Sigmoid colon (tissue), 7 donors: ENCODE measurements at places on chromosomes 5 and 9. TPM values are rescaled to one million over a fixed set of nuclear protein-coding genes. Genes with fewer than 3 reads are reported as not detected.

Gene RAB3C
- total RNA-seq: 6.7 TPM

Gene EPB41L4B
- 1.9 TPM for total RNA-seq

Gene DMRT3
- total RNA-seq: not detected

Gene N4BP3
- total RNA-seq: 1.8 TPM

Gene PTTG1
- total RNA-seq: 3.6 TPM

Gene AQP7
- total RNA-seq: not detected

Gene ECM2
- 19.7 TPM for total RNA-seq

Gene TCF7
- total RNA-seq: 0.55 TPM

Gene SLC24A2
- total RNA-seq: 0.81 TPM

Gene PCDHGB7
- 19.4 TPM for total RNA-seq

Gene LIX1
- total RNA-seq: 2.4 TPM

- DNase-seq: no peak
Measured at GRCh38 chr5:154076240-154076922, 37.6 kb downstream of the MFAP3 start.

- DNase-seq: no peak
Measured at GRCh38 chr5:32357658-32358057, 44.9 kb upstream of the MTMR12 start.

- DNase-seq: no peak
Measured at GRCh38 chr5:158060212-158060611, 201.3 kb upstream of the CLINT1 start.

GRCh38 chr9:32339424-32339823 is 45.0 kb upstream of the ACO1 start:
- no peak for DNase-seq

GRCh38 chr5:178193251-178193809 is 6.2 kb upstream of the GMCL2 start:
- DNase-seq: no peak

- DNase-seq: peak; percentile 64
Measured at GRCh38 chr5:148697180-148697808, 43.0 kb upstream of the HTR4 start.

GRCh38 chr5:82850393-82850792 is 226.8 kb downstream of the TMEM167A start:
- no peak for DNase-seq

GRCh38 chr9:131366761-131367401 is 27.0 kb upstream of the PRRC2B start:
- no peak for DNase-seq

GRCh38 chr5:133088064-133088463 is 36.3 kb downstream of the HSPA4 start:
- no peak for DNase-seq

GRCh38 chr9:27566118-27566517 is 7.2 kb downstream of the C9orf72 start:
- no peak for DNase-seq

DNA sequence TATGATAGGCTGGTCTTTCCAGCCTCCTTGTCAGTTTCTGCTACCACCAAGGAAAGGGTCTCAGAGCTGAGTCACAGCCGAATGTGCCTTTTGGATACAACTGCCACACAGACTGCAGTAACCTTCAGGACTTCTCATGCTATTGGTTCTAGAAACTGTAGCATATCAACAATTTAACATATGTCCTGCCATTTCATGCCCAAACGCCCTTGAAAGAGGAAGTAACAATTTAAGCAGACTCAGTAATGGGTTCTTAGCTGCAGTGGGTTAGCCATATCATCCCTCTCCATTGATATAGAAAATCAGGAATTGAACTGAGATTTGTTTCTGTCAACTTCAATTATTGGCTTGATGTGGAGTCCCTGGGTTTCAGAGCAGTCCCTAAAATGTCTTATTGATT is 4.1 kb upstream of the CLK4 start:
- DNase-seq: no peak

- no peak for DNase-seq
Measured at GRCh38 chr9:93326056-93326455, 125.4 kb upstream of the FAM120A start.

- no peak for DNase-seq
Measured at GRCh38 chr5:8845296-8845695, 700.6 kb downstream of the SEMA5A start.

GRCh38 chr5:16067415-16067814 is 112.2 kb downstream of the MARCHF11 start:
- no peak for DNase-seq

DNA sequence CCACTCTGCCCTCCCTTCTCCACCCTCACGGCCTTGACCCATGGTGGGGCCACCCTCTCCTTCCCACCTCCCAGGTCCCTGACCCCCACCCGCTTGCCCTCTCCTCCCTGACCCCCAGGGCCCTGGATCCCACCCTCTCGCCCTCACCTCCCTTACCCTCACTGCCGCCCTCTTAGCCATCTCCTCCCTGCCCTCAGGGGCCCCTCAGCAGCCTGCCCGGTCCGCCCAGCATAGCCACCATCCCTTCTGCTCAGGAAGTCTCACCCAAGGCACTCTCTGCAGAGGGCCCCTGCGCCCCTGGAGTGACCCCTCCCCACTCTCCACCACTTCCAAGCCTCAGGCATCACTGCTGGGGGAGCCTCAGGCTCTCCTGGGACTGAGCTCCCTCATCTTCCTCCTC is 66.3 kb downstream of the MRPL36 start:
- DNase-seq: no peak

GRCh38 chr9:97617939-97618416 is 15.2 kb downstream of the TSTD2 start:
- DNase-seq: no peak

GRCh38 chr9:99601571-99602111 is 220.0 kb upstream of the NR4A3 start:
- no peak for DNase-seq

DNA sequence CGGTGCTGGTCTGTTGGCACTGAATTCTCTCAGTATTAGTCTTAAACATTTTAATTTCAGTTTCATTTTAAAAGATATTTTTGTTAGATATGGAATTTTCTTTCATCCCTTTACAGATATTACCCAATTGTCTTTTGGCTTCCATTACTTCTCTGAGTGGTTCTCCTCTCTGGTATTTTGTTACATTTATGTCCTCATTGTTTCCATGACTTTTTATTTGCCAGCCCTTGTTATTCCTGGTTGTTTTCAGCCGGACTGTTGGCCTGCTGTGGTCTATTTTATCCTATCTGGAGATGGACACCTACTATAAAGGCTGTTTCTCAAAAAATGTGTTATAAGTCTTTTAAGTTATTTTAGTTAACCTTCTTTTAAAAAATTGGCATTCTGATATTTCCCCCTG is 117.2 kb downstream of the ARHGEF28 start:
- no peak for DNase-seq

DNA sequence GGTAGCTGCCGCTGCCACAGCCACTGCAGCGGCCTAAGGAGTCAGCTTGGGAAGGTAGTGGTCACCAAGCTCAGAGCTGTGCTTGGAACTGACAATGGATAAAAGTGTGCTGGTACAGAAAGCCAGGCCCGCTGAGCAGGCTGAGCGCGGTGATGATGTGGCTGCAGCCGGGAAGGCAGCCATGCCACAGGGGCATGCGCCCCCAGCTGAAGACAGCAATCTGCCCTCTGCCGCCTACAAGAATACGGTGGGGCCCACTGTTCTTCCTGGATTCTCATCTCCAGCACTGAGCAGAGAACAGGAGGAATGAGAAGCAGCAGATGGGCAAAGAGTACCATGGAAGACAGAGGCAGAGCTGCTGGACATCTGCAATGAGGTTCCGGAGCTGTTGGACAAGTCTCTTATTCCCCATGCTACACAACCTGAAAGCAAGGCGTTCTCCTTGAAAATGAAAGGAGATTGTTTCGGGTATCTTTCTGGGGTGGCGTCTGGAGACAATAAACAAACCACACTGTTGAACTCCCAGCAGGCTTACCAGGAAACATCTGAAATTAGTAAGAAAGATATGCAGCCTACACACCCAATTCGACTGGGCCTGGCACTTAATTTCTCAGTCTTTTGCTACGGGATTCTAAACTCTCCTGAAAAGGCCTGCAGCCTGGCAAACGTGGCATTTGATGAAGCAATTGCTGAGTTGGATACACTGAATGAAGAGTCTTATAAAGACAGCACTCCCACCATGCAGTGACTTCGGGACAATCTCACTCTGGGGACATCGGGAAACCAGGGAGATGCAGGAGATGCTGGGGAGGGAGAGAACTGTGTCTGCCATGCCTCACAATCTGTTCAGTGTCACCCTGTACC is 22.8 kb upstream of the ANKRD18A start:
- no peak for DNase-seq

GRCh38 chr9:34519321-34520020 is 3.3 kb downstream of the ENHO start:
- DNase-seq: peak; percentile 33

GRCh38 chr5:173293817-173294672 is 34.2 kb downstream of the STC2 start:
- DNase-seq: peak; percentile 81

- no peak for DNase-seq
Measured at GRCh38 chr9:129803676-129804060, 684 bp downstream of the TOR1B start.

DNA sequence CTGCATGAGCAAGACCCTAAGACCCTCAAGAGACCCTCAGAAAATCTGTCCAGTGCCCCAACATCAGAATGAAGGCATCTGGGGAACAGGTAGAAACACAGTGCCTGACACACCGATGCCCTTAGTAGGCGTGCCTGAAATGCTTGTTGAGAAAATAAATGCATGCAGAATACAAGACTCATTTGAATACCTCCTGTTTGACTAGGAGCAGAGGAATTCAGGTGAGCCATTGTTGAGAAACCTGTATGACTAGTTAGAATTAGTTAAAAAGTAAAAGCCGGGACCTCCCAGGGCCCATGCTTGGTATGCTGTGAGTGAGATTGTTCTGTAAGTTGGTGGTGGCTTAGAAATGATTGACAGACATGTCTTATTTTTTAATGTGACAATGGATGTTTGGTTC is 55.0 kb downstream of the WWC1 start:
- no peak for DNase-seq

DNA sequence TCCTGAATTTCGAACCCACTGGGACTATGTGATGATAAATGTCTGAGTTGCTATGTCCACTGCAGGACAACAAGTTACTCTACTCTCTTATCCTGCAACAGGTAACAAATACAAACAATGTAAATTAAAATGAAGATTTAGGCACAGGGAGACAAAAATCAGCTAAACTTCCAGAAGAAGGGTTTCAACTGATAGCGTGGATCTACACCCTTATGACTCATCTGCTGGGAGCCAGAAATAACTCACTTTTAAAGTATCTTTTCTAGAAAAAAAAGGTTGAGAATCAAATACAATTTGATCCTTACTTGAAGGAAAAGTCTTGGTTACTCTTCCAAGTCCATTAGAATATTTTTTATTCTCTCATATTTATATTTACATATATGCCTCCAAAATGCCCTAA is 21.4 kb downstream of the PJA2 start:
- no peak for DNase-seq

DNA sequence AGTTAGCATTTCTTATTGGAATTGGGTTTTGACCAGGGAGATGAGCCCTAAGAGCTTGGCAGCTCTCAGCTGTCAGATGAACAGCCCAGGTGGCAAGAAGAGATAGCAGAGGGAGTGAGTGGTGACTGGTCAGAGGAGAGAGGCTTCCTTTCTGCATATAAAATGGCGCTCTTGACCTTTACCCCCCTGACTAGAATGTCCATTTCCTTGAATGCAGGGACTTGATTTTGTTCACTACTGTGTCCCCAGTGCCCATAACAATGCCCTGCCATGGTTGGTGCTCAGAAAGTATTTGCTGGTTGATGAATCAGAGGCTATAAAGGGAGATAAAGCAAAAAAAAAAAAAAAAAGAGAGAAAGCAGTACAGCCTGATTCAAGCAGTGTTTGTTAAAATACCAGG is 7.2 kb downstream of the CHMP5 start:
- no peak for DNase-seq

- DNase-seq: no peak
Measured at GRCh38 chr5:78751872-78752271, 103.3 kb upstream of the LHFPL2 start.

DNA sequence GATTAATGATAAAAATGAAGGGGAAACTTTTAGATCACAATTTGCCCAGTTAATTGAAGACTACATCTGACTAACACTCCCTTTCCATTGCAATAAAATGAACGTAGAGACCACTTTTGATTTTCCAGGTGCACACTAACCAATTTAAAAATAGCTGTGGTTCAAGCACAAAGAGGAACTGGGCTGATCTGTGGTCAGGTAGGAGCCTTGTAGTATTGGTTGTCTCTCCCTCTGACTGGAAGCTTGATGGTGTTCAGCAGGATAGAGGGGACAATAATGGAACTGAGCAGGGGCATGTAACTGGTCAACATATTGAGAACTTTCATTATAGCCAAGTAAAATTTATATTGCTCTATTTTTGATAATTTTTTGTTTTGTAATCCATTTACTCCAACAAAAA is 886.8 kb upstream of the SEMA6A start:
- DNase-seq: no peak

- no peak for DNase-seq
Measured at GRCh38 chr9:132983491-132984201, 5.2 kb downstream of the GFI1B start.

- no peak for DNase-seq
Measured at GRCh38 chr5:151362970-151363369, 15.6 kb upstream of the SLC36A2 start.

GRCh38 chr5:37054391-37054790 is 177.8 kb downstream of the NIPBL start:
- DNase-seq: no peak

- no peak for DNase-seq
Measured at GRCh38 chr5:44860267-44860666, 51.5 kb downstream of the MRPS30 start.

DNA sequence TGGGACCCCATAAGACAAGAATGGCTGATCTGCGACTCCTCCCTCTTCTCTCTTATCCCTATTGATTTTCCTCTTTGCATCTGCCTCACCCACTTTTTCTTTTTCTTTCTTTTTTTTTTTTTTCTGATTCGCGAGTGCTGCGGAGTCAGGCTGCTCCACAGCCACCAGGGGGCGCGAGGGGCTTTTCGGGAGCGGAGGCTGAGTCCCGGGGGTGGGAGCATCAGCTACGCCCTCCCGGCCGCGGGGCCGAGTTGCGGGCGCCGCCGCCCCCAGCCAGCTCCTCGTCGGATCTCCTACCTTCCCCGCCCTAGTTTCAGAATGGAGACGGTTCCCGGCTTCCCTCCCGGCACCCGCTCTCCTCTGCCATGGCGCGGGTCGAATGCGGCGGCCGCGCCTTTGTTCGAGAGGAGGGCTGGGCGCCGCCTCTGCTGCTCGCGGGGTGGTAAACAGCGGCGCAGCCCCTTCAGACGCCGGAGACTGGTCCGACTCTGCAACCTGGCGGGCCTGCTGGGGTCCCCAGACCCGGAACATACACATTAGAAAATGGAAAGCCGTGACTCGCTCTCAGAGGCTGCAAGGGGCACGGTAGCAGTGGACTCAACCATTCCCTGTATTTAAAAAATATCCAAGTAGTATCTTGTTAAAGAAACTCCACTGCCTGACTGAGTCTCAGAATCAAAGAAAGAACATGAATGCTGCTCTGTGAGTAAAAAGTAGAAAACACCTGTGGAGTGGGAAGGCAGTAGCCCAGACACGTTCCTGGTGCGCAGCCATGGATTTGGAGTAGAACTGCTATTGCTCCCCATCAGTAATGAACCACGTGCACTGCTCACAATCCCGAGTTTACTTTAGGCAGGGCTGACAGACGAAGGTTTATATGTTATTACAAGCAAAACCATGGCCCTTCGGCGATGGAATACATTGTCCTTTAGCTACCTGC is 55.7 kb downstream of the DPYSL3 start:
- DNase-seq: peak; percentile 96

GRCh38 chr9:78030296-78030552 is 1.4 kb downstream of the GNAQ start:
- peak; percentile 69 for DNase-seq
